ENCODE measurements at places on chromosomes 7 and 10.

- no peak for ATAC-seq
Measured at GRCh38 chr10:66783316-66783715, 142.5 kb upstream of the LRRTM3 start.

- no peak for ATAC-seq
Measured at GRCh38 chr7:19235680-19236079, 90.5 kb upstream of the FERD3L start.

DNA sequence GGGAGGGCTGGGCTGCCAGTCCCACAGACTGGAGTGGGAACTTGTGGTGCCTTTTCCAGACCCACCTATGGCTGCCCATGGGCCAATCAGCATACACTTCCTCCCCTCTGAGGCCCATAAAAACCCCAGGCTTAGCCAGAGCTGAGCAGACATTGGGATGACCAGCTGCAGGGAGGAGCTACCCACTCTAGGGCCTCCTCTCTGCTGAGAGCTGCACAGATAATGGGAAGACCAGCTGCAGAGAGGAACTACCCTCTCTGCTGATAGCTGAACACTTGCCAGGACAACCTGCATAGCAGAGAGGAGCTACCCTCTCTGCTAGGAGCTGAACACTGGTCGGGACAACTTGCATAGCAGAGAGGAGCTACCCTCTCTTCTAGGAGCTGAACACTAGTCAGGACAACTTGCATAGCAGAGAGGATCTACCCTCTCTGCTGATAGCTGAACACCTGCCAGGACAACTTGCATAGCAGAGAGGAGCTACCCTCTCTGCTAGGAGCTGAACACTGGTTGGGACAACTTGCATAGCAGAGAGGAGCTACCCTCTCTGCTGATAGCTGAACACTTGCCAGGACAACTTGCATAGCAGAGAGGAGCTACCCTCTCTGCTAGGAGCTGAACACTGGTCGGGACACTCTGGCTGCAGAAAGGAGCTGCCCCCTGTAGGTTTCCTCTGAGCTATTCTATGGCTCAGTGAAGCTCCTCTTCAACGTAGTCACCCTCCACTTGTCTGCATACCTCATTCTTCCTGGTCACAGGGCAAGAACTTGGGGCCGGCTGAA is 88.3 kb upstream of the CACUL1 start:
- no peak for ATAC-seq

DNA sequence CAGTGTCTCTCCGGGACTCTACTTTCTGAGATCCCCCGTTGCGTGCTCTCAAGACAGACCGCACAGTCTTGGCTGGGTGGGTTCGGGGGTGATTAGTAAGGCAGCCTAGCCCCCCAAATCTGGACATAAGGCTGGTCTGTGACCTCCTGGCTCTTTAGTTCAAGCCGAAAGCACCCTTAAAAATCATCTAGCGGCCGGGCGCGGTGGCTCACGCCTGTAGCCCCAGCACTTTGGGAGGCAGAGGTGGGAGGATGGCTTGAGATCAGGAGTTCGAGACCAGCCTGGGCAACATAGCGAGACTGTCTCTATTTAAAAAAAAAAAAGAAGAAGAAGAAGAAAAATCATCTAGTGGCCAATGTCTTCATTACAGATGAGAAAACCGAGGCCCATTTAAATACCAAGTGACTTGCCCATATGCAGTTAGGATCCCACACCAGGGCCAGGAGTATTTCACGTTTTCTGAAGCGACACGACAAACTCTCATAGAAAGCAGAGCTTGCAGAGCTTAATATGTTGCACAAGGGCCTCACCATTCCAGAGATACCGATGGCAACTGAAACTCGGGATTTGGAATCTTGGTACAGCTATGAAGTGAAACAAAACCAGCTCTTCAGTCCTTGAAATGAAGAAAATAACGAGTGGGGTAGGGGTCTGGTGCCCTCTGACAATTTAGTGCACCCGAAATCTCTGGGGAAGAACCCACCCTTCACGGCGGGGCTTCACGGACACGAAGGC is 703 bp upstream of the HILPDA start:
- ATAC-seq, result no peak

DNA sequence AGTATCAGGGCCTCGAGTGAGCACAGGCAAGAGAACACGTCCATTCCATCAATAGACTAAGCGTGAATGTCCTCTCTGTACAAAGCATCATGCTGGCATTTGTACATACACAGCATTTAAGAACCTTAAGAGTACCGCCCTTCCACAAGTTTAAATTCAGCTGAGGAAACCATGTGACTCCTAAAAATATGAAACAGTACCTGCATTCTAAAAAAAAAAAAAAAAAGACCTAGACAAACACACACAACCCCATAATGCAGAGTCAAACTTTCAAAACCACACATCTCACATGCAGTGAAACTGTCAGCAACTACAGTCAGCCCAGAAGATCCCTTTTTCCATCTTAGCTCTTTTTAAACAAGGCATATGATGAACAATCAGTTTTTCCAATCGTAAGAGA is 124.3 kb downstream of the DIP2C start:
- no peak for ATAC-seq

DNA sequence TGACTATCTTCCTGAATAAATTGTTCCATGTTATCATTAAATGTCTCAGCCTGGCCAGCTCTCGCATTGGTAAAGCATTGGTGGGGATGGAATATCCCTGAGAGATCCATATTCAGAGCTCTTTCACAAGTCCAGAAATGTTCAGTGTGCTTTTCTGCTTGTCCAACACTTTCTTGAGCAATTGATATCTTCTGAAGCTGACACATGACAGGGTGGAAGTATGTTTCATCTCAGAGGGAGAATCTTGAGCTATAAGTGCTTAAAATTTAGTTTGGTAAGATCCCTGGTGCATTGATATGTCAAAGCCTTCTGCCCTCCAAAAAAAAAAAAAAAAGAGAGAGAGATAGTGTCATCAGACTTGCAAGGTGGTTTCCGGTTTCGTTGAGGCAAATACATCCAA is 7.4 kb downstream of the IFIT3 start:
- ATAC-seq, result no peak

DNA sequence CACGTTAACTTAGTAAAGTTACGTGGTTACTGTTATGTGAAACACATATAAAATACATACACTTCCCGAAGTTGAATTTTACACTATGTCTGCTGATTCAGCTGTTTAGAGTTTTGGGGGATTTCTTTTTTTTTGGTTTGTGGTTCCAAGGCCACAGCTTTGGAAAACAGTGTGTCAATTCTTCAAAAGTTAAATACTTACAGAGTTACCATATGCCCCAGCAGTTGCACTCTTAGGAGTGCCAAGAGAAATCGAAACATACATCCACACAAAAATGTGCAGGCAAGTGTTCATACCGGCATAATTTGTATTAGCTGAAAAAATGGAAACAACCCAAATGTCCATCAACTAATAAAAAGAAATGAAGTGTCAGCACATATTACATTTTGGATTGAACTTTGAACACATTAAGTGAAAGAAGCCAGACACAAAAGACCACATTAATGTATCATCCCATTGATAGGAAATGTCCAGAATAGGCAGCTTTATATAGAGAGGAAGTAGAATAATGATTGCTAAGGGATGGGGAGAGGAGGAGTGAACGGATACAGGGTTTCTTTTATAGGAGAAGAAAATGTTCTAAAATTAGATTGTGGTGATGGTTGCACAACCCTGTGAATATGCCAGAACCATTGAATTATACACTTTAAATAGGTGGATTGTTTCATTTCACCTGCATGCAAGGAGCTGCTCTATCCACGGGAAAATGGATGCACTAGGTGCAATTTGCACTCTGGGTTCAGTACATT is 17.6 kb downstream of the APBB1IP start:
- ATAC-seq, result no peak

DNA sequence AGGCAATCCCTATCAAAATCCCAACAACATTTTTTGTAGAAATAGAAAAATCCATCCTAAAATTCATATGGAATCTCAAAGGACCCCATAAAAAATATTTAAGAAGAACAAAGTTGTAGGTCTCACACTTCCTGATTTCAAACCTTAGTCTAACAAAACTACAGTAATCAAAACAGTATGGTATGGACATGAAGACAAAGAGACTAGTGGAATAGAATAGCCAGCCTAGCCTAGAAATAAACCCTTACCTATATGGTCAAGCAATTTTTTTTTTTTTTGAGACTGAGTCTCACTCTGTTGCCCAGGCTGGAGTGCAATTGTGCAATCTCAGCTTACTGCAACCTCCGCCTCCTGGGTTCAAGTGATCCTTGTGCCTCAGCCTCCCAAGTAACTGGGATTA is 3.6 kb upstream of the TMEM120A start:
- ATAC-seq, result no peak

GRCh38 chr10:20659225-20659624 is 237.9 kb downstream of the NEBL start:
- no peak for ATAC-seq

- ATAC-seq, result no peak
Measured at GRCh38 chr10:60176925-60177324, 212.8 kb downstream of the ANK3 start.

DNA sequence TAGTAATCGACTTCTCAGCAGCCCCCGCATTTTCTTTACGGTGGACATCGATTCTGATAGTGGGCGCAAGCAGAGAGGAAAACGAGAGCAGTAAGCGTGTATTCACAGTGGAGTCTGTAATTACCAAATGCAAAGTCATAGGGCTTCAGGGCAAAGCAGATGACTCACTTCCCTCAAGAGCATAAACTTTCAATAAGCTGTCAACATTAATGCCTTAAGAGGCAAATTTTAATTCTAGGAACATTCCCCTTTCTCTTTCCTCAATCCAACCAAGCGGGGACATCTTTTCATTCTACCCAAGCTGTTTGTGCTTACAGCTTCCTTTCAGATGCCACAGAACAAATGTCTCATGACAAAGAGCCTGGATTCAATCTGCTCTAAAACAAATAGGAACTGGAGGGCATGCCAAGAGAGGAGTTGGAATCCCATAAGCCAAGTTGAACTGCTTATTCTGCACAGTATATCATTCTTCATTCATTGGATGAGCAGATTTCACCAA is 48.6 kb downstream of the MALSU1 start:
- ATAC-seq, result peak; percentile 76

DNA sequence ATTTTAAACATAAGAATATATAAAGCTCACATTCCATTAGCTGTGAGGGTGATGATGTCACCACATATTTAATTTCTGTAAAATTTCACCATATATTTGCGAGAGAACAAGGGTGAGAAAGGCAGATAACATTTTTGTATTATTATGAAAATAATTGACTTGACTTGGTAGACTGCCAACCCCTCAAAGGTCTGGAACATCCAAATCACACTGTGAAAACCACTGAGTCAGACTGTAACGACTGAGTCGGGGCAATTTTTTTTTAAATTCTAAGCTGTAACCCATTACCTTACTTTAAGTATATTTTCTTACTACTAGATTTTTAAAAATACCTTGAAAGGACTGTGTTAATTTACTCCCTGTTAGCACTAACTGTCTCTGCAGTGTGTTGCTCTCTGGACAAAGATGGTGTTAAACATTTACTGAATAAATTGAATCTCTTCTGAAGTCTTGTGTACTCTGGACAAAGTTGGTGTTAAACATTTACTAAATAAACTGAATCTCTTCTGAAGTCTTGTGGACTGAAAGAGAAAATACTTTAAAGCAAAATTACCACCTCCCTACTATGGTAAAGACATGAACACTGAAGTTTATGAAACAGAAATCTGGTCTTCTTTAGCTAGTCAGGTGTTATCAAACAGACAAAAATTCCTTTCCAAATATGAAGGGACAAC is 14.1 kb downstream of the PDZD8 start:
- no peak for ATAC-seq

DNA sequence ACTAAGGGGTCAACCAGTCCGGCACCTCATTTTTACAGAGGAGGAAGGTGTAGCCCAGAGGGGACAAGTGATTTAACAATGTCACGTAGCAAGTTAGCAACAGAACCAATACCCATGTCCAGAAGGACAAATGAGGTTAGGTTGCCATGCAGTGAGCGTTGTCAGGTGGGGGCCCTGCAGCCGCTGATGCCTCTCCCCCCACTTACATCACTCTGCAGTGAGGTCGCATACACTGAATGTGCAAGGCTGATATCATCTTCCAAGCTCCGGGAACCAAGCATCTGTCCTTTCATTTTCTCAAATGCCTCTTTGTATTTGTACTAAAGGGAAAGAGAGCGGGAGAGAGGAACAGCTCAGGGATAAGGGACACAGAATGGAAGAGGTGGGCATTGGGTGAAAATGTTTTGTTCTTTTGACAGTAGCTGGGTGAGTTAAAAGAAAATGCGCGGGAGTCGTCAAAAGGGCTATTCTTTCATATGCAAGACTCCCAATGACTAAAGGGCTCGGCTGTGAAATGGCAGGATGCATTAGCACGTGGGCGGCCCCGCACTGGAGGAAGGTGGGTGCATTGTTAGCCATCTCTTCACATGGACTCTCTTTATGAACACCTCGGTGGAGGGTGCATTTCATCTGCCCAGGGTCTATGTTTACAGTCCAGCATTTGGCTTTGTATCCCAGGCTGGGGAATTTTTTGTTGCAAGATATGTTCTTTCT is 49.7 kb downstream of the NRAP start:
- no peak for ATAC-seq

- ATAC-seq, result no peak
Measured at GRCh38 chr10:129133856-129134255, 333.2 kb upstream of the MGMT start.

DNA sequence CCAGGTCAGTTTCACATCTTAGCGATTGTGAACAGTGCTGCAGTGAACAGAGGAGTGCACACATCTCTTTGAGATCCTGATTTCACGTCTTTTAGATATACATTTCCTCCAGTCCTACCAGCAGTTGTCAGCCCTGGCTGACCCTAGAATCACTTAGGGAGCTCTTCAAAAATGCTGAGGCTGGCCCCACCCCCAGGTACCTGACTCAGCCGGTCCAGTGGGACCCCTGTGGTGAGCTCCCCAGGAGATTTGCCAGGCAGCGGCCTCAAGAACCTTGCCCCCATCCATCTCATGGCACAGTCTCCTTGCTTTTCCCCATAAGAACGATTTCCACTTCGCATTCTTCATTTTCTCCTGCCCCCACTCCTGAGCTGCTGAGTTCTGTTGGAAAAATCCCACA is 45.5 kb downstream of the TEX36 start:
- ATAC-seq, result no peak

- ATAC-seq, result no peak
Measured at GRCh38 chr7:147332988-147333387, 1216.4 kb downstream of the CNTNAP2 start.

GRCh38 chr10:73793456-73793855 is 8.1 kb downstream of the ZSWIM8 start:
- no peak for ATAC-seq

GRCh38 chr7:2354939-2355704 is 495 bp downstream of the EIF3B start:
- peak; percentile 13 for ATAC-seq

GRCh38 chr10:132272231-132272971 is 35.3 kb downstream of the STK32C start:
- no peak for ATAC-seq

- ATAC-seq, result no peak
Measured at GRCh38 chr7:47438411-47439029, 143.4 kb downstream of the TNS3 start.

- no peak for ATAC-seq
Measured at GRCh38 chr7:39888171-39888853, 61.7 kb upstream of the CDK13 start.

DNA sequence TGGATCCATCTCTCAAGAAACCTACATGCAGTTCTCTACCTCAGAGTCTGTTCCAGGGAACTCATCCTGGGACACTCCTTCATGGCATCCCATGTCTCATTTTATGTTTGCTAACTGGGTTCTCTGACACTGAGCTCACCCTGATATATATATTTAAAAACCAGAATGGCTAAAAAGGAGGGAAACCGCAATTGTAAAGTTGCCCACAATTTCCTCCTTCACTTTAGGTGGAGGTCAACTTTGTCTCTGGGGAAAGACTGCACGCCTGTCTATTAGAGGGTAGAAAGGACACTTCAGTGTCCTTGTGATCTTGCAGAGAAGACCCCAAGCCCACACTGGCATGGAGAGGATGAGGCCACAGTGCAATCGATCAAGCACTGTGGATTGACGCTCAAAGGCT is 131.7 kb downstream of the TEX36 start:
- no peak for ATAC-seq

All from activated T-helper 17 cell treated with anti-CD3 and anti-CD28 coated beads, Interleukin-2, amount 50 U/mL, for 72 hours (primary cell).